ENCODE measurements at places on chromosomes 6 and 20. TPM values are rescaled to one million over a fixed set of nuclear protein-coding genes. Genes with fewer than 3 reads are reported as not detected.

SLC22A7 gene
- 0.51 TPM for polyA plus RNA-seq

DNA sequence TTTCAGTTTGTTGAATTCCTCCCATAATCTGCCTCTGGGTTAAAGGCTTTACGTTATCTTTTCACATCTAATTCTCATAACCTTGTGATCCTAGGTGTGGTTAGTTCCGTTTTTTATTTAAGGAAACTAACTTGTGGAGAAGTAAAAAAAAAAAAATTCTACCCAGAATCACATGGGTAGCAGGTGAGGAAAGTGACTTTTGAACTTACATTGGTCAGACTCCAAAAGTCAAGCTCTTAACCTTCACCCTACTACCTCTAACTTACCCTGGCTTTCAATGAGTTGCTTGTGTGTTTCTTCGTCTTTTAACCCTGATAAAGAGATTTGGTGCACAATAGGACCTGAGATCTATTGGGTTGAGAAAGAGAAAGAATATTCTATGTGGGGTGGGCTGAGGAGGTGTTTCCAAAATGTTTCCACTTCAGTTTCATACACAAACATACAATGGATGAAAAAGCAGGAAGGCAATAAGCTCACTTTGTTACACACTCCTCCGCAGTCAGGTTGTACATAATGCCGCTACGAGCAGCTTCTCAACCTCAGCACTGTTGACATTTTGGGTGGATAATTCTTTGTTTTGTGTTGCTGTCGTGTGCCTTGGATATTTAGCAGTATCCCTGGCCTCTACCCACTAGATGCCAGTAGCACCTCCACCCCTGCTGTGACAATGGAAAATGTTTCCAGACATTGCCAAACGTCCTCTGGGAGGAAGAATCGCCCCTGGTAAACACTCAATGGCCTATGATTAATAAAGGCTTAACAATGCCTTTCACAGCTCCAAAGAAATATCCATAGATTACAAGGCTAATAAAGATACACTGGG, 193.0 kb upstream of the ZNF217 start:
- no peak for DNase-seq

FAM83C gene
- polyA plus RNA-seq: not detected

NRSN1 gene
- polyA plus RNA-seq: not detected

ARFGEF3 gene
- 0.11 TPM for polyA plus RNA-seq

DNA sequence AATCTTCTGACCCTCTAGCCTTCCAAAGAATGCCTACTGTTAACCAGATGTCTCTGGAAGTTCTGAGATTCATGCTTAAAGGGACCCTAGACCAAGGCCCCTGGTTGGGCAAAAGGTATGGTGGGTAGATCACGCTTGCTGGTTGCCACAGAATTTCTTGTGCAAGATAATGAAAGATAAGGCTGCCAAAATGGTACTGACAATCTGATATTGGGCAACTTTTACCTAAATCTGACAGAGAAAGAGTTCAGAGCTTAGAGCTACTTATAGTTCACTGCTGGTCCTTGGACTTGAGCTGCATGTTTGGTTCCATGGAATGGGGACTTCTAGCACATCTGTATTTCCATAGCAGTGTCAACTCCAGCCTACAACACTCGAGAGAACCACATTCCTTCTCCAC, 12.0 kb downstream of the DEFB114 start:
- DNase-seq: no peak

- DNase-seq: no peak
Observed at GRCh38 chr6:69286331-69286730, 510.5 kb downstream of the LMBRD1 start.

GRCh38 chr6:142444376-142444775, 142.6 kb downstream of the ADGRG6 start:
- no peak for DNase-seq

GRCh38 chr6:150857062-150857944, 8.2 kb upstream of the MTHFD1L start:
- peak; percentile 99 for DNase-seq

GRCh38 chr6:1825926-1826325, 216.2 kb downstream of the FOXC1 start:
- DNase-seq: no peak

DNA sequence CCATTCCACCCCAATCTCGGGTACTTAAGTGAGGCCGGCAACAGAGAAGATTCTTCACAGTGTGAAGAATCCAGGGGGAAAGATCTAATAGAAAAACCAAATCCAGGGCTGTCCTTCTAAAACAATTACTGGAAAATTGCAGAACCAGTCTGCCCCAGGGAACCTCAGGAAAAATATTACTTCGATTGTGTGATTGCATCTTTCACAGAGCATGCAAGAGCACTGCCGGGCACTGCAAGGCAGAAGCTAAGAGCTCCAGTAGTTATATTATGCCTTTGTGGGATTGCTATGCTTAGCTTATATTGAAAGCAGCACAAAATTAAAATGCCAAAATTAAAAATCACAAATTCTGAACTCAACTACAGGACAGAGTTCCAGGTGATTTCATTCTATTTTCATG, 175.9 kb downstream of the HACE1 start:
- no peak for DNase-seq

GRCh38 chr6:108350528-108350927, 55.7 kb downstream of the AFG1L start:
- DNase-seq: no peak

DNA sequence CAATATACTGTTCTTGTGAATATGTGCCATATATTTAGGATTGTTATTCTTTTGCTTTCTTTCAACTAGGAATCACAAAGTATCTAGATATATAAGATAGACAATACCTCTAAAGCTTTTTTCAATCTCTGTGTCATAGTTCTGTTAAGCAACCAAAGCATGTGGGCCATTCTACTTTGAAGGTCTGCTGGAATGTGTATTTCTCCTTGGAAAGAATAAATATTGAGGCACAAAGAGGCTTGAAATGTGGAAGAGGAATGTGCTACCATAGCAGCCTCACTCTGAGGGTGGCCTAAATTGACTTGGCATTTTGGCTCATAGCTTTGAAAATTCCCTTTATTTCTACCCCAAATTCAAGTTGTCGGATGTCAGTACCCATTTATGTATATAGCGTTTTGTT, 488.5 kb upstream of the MAN1A1 start:
- no peak for DNase-seq

- peak; percentile 98 for DNase-seq
Observed at GRCh38 chr6:139374357-139375225, at the start of gene CITED2. Gene CITED2, minus strand, starts transcription at chr6:139374648. Its CDS starts 704 bp downstream, at chr6:139373944.

DNA sequence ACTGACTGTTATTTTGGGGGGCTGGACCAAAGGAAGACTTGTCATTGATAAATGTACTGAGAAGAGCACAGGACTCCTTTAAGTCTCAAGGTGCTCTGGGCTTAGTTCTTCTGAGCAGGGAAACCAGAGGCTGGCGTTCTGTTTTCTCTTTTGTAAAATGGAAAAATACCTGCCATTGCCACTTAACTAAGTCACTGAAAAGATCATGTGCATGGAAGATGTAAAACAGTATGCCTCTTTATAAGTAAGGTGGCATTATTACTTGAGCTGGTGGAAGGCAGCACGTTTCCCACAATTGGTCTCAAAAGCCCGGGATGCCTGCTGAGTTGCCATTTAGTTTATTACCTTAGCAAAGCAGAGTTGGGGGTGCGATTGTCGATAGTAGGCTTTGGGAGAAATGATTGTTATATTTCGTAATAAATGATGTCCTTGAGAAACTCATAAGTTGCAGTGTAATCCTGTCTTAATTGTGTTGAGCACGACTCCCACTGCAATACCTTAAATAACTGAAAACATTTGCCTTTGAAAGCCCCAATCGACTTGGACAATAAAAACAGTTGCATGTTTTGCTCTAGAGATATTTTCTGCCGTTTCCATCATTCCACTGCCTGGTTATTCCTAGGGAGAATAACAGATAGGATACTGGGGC, 3.6 kb downstream of the JARID2 start:
- DNase-seq: no peak

- DNase-seq: no peak
Observed at GRCh38 chr6:45439459-45439858, 61.7 kb upstream of the SUPT3H start.

POFUT1 gene
- polyA plus RNA-seq: 25.1 TPM

GRCh38 chr6:73024598-73024997, 200.7 kb downstream of the KHDC1L start:
- DNase-seq: no peak

DNA sequence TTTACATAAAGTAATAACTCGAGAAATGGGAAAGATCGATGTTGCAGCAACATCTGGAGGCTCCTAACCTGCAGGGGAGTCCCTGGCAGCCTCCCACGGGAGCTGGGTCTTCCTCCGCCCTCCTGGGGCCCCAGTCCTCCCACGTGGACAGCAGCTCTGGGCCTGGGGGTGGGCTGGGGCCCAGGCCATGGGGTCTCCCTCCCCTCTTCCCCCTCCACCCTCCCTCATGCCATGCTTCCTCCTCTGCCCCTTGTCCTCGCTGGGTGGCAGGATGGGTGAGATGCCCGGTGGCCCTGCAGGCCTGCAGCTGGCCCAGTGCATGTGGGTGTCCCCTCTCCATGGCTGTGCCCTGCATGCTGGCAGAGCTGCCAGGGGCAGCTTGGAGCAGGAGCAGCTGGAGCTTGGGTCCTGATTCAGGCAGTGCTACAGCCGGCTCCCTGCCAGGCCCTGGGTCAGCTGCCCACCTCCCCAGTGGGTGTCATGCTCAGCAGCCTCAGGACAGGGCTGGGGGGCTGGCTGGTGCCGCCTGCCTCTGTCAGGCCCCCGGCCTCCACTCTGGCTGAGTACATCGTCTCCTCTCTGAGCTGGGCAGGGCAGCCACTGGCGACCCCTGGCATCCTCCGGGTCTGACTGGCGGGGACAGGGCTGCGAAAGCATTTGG, 48.9 kb upstream of the BHLHE23 start:
- no peak for DNase-seq

GRCh38 chr20:53664121-53664520, 70.5 kb upstream of the ZNF217 start:
- no peak for DNase-seq

DUSP15 gene
- 7.2 TPM for polyA plus RNA-seq

ACTR5 gene
- polyA plus RNA-seq: 6.4 TPM

DNA sequence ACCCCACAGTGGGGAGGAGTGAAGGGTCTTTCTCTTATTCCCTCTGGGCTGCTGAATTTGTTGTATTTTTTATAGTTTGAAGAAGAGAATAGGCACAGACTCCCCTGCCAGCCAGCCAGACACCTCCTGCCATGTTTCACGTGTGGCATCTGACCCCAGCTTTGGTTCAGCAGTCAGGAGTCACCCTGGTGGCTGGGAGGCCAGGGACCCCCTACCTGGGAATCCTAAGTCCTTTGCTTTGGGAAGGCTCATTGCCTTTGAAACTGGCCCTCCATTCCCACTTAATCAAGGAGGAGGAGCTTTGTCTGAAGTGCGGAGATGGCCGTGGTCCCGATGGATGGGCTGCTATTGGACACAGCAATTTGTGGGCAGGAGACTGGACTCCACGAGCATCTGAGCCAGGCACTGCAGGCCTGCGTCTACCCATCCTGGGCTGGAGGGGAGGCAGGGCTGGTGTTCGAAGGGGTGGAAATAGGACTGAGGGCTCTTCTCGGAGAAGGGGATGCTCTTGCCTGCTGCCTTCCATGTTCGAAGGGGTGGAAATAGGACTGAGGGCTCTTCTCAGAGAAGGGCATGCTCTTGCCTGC, 196.1 kb downstream of the DLL1 start:
- no peak for DNase-seq

DNA sequence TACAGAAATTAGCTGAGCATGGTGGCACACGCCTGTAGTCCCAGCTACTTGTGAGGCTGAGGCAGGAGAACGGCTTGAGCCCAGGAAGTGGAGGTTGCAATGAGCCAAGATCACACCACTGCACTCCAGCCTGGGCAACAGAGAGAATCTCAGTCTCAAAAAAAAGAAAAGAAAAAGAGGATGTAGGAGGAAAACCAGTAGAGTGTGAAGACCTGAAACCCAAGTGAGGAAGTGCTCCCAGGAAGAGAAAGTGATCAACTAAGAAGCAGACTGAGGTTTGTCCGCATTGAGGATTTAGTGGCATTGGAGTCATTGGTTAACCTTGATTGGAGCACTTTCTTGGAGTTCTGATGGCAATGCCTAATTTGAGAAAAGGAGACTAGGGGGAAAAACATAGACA, 20.6 kb upstream of the TASP1 start:
- DNase-seq: no peak

GRCh38 chr20:917416-917815, 1.3 kb upstream of the ANGPT4 start:
- no peak for DNase-seq

DNA sequence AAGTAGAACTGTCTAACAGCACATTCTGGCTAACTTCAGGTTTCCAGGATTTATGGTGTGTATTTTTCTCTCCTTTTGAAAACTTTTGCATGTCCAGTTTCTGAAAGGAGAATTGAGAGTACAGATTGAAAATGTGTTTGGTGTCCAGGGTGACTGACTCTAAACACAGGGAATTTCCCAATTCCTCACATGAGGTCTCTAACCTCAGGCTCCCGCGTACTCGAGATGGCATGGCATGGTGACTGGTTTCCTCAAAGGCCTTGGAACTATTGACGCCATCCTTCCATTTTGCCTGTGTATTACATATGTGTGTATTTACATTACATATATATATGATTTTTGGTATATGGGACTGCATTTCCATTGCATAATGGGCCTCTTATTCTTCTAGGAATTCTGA, 52.5 kb downstream of the PRND start:
- no peak for DNase-seq
